ENCODE measurements at places on chromosomes 1 and 21.

GRCh38 chr1:32992489-32993323 is 28.1 kb upstream of the RNF19B start:
- DNase-seq, result peak; percentile 96

DNA sequence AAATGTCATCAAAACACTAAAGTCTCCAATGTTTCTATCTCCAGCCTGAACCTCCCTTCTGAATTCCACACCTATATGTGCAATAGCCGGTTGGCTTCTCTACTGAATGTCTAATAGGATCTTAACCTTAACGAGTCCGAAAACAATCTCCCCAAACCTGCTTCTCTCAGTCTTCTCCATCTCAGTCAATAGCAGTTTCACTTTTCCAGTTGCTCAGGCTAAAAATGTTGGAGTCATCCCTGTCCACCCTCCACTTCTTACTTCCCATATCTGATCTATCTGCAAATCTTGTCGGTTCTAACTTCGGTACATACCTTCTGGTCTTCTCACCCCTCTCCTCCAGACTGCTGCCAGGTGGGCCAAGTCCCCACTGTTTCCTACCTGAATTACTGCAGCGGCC is 25.5 kb upstream of the CITED4 start:
- no peak for DNase-seq

DNA sequence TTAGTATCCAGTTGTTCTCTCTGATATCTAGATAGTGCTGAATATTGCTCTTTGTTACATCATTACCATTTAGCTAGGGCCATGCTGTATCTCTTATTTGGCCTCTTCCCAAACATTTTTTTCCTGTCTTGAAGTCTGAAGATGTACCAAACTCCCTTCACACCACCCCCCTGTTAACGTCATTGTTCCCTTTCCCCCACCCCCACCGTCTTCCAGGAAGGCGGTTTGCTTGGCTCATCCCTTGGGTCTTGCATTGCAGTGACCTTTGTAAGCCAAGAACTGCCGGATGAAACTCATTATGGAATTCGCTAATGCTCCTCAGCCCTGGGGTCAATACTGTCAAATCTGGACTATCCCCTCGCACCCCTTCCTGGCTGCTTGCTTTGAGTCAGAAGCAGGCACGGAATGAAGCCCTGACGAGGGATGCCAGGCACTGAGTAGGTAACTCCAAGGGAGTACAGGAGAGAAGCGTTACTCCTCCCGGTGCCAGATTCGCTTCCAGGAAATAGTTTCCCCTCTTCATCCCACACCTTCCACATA is 283.1 kb downstream of the TM2D1 start:
- no peak for DNase-seq

DNA sequence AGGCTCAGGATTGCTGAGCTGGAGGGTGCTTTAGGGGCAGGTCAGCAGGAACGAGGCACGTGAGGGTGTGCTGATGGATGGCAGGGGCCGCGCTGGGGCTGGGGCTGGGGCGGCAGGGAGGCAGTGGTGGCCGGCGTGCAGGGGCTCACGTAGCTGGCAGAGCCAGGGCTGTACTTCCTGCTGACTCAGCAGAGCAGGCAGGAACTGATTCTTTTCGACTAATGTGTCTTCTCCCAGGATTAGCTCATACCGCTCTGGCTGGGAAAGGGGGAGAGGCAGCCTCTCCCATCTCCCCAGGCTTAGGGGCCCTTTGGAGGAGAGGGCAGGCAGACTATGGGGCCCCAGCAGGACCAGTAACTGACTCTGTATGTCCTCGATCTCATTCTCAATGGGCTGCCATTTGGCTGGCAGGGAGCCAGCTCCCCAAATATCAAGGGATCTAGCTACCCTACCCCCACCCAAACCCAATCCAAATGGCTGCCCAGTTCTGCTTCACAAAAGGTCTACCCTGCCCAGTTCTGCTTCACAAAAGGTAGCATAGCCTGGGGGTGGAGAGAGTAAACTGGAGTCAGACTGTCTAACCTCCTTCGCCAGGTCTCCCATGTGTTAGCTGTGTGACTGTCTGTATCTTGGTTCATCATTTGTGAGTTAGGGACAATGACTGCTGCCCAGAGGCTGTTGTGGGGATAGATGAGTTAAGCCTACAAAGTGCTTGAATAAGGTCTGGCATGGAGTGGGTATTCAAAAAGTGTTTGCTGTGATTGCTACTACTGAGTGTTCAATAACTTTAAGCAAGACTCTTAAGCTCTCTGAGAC is 100.1 kb upstream of the SLC2A1 start:
- DNase-seq, result peak; percentile 27

DNA sequence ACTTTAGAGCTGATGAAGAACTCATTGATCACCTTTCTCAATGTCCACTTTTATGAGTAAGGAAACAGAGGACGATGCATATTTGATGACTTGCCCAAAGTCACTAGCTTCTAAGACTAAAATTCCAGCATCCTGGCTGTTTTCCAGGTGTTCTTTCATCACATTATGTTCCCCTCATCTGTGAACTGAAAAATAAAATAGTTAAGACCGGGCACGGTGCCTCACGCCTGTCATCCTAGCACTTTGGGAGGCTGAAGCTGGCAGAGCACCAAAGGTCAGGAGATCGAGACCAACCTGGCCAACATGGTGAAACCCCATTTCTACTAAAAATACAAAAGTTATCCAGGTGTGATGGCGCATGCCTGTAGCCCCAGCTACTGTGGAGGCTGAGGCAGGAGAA is 297.5 kb downstream of the DUSP10 start:
- DNase-seq, result no peak

DNA sequence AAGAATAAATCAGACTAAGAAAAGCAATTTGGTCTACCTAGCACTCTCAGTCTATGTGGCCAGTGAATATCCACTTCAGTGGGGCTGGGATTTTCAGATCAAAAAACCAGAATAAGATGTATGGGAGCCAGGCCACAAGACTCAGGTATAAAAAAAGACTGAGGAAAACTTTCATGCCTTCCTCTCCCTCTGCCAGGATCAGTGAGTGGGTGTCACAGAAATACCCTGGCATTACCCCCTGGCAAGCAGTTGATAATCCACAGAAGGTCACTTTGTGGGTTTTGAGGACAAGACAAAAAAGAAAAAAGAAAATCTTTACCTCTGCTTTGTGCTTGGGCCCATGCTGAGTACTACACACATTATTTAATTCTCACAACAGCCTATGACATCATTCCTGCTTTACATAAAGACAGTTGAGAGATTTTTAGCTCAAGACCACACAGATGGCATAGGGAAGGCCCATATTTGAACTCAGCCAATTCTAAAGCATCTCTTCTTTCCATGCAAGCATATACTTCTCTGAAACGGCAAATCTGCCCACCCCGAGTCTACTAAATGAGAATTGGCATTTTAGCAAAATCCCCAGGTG is 57.6 kb downstream of the DESI2 start:
- DNase-seq, result no peak

- no peak for DNase-seq
Observed at GRCh38 chr1:5555853-5556252, 436.4 kb downstream of the NPHP4 start.

DNA sequence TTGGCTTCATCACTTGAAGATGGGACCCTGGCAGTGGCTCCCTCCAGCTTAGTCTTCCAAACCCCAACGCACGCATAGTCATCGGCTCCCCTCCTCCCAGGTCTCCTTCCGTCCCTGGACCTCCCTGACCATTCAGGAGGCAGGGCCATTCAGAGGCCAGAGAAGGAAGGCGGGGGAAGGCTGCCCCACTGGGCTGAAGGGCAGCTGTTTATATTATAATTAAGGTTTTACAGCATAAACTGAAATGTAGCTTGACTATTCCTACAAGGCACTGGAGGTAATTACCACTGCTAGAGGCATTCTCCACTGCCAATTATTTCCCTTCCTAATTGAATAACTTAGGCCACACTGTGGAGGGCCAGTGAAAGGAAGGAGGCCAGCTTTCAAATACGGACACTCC is 170.6 kb upstream of the PROX1 start:
- DNase-seq, result no peak

DNA sequence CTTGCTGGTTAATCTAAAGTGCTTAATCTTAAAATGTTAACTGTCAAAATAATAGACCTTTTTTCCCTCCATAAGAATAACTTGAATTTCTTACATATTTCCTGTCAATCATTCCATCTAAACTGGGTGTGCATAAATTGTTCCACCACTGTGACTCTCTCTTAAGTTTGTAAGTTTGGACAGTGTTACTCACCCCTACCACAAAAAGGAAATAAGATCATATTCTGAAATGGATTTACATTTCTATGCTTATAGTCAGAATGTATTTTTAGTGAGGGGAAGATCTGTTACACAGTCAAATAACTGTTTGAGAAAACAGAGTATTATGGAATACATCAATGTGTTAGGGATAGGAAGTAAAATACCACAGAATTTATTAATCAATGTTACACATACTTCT is 109.6 kb upstream of the DPYD start:
- DNase-seq, result no peak

DNA sequence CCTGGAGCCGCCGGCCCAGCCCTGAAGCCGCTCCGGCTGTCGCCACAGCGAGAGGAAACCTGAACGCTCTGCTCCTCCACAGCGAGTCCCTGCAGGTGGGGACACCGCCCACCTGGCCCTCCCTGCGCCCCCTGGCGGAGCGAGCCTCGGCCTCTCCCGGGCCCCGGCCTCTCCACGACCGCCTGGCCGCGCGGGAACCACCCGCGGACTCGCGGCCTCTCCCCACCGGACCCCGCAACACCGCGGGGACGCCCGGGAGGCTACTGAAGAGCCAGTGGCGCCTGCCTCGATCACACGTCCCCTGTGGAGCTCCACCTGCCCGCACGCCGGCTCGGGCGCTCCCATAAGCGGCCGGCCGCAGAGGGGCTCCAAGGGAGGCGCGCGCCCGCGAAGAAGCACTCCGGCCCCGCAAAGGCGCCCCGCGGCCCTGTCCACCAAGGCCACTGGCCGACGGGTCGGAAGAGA is 109.6 kb downstream of the KCNN3 start:
- DNase-seq, result peak; percentile 36

GRCh38 chr1:67536957-67537666 is 106.9 kb upstream of the SERBP1 start:
- DNase-seq, result no peak

DNA sequence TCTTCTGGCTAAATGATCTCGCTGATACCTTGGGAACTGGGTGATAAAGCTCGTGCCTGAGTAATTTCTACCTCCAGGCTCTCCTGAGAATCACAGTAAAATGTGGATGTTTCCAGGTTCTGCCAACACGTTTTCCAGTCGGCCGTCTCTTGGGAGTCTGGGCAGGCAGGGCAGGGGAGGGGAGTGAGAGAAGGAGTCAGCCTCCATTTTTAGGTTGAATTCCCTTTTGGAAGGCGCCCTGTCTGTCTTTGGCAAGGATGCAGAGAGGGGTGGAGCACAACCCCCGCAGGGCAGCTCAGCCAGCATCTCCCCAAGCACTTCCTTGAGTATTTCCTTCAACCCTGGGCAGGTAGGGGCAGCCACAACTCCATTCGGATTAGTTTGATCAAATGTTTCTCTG is 15.5 kb upstream of the ACTRT2 start:
- DNase-seq, result no peak

- no peak for DNase-seq
Observed at GRCh38 chr1:95655321-95656020, 421.5 kb downstream of the RWDD3 start.

DNA sequence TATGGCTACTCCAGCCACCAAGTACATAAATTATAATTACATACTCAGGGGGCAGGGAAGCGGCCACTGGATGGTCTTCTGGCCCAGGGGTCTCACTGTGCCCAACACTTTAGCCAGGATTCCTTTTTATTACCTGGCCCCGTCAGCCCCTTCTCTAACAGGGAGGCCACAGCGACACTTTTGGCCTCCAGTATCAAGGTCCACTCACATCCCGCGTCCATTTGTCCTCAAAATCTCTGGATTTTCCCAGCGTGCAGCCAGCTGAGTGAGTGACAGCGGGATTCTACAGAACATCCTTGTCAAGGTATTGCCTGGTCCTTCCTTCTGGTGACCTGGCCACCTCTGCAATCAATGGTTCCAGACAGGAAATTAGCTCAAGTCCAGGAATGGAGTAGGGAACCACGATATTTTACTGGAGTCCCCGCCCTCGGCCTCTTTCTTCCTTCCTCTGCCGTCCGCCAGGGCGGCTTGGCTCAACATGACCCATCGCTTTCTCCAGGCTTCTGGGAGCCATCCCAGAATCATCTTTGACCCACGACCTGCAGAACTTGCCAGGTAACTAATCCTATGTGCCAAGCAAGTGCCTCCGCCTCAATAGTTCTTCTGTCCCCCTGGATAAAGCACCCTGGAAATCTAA is 2.7 kb upstream of the COL6A2 start:
- DNase-seq, result no peak

- no peak for DNase-seq
Observed at GRCh38 chr1:203584035-203584434, 42.6 kb upstream of the ATP2B4 start.

DNA sequence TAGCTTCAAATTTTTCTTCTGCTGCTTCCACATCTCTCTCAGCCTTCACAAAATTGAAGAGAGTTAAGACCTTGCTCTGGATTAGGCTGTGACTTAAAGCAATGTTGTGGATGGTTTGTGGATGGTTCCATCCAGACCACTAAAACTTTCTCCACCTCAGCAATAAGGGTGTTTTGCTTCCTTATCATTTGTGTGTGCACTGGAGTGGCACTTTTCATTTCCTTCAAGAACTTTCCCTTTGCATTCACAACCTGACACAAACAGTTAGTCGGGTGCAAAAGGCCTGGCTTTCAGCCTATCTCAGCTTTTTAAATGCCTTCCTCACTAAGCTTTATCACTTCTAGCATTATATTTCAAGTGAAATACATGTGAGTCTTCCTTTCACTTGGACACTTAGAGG is 30.3 kb downstream of the DENND1B start:
- DNase-seq, result no peak

DNA sequence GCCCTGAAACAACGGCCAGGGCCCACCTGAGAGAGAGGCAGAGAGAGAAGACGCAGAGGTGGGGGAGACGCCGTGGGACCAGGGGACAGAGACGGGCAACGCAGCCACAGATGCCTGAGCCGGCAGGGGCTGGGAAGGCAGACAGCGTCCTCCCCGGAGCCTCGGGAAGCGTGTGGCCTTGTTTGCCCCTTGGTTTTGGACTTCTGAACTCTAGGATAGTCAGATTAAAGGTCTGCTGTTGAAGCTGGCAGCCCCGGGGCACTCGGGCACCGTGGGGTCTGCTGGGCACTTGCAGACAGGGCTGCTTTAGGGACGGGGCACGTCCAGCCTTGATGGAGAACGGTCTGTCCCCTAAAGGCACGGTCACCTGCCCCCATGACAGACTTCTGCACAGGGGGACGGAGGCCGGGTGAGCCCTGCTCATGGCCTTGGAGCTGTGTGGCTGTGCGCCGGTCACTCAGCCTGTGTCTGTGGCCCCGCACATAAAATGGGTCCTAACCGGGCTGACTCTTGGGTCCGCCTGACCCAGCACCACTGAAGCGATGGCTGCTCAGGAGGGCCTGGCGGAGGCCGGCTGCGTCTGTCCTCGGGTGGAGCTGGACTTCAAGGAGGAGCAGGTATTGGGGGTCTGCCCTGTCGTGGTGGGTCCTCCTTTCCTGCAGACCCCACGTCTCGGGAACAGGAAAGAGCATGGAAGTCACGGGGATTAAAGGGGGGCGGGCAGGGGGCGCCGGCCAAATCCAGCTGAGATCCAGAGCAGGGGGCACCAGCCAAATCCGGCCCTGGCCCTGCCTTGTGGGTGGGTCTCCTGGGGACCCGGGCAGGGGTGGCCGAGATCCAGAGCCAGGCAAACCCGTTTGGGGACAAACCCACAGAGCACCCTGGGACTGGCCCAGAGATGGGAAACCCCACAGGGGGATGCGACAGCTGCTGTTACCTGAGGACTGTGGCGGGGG is 9.6 kb upstream of the RNF223 start:
- no peak for DNase-seq

All from CD14-positive monocyte (primary cell).